ENCODE measurements at places on chromosomes 6 and 20. TPM values are rescaled to one million over a fixed set of nuclear protein-coding genes. Genes with fewer than 3 reads are reported as not detected.
A peak's percentile ranks its signal among the peaks of the same experiment; 100 is the strongest.

DNA sequence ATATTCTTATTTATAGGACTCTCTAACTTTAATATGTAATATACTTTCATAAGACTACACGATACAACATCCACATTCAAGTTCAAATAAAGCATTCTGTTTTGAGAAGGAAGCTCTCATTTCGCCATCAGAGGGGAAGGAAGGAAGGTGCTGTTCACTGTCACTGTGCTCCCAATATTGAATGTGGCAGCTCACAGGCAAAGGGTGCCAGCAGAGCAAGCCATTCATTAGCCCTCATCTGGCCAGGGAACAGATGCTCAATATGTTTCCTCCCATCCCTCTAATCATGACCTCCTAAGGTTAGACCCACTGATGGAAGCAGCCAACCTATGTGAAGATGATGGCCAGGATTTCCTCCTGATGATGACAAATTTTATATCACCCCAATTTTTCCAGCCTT, 154.4 kb downstream of the DST start:
- peaks cover 19% of the 10 kb centered on the region for H3K4me1 ChIP-seq
- no peak overlapping the region for H3K4me3 ChIP-seq
- H3K27ac ChIP-seq, result no peak overlapping the region
- peaks cover 39% of the 10 kb centered on the region for H3K36me3 ChIP-seq

- H3K36me3 ChIP-seq, result peaks cover 5% of the 10 kb centered on the region
- peak within 1 kb of the TSS; percentile 97 for H3K27ac ChIP-seq
- peak within 1 kb of the TSS; percentile 99 for H3K4me3 ChIP-seq
- peak; percentile 95 for DNase-seq
- H3K27me3 ChIP-seq, result no peaks in the 10 kb centered on the region
Measured at GRCh38 chr6:144284783-144285547, at the start of gene UTRN. UTRN (plus strand) TSS chr6:144285335; CDS start chr6:144291829, 6,494 bp downstream.

DNA sequence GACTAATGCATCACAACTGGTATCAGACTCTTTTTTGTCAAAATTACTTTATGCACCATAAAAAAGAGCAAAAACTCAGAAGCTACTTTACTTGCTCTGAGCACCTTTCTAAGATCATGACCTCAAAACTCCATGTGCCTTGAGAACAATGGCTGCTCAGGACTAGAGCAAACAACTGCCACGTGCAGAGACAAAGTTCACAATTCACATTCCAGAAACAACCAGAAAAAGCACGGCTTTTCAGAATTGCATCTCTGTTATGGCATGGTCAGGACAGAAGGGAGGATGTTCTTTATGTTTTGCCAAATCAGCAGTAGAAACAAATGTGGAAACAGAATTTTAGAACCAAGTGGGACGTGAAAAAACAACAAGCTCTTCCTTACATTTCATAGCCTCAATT, 70.5 kb downstream of the CNKSR3 start:
- peaks cover 5% of the 10 kb centered on the region for H3K4me1 ChIP-seq
- H3K27ac ChIP-seq, result no peak overlapping the region
- peaks cover 14% of the 10 kb centered on the region for H3K36me3 ChIP-seq
- no peaks in the 10 kb centered on the region for H3K27me3 ChIP-seq
- no peak for DNase-seq

OTOR gene
- total RNA-seq, result not detected

DNA sequence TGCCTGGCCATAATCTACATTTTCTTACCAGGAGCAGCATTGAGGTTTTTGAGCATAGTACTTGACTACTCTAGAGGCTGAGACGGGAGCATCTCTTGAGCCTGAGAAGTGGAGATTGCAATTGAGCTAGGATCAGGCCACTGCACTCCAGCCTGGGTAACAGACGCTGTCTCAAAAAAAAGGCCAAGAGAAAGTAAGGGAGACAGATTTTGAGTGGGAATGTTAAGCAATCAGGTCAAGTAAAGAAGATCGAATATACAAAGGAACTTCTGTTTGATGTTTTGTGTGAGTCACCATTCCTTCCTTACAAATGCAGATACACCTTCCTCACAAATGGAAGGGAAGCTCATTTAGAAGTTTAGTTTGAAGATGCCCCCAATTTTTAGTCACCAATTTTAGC, 4.4 kb downstream of the PNRC1 start:
- peaks cover 20% of the 10 kb centered on the region for H3K36me3 ChIP-seq
- peaks cover 40% of the 10 kb centered on the region for H3K4me1 ChIP-seq
- H3K27ac ChIP-seq, result peak overlapping the region; percentile 55
- no peaks in the 10 kb centered on the region for H3K27me3 ChIP-seq

HLA-DOB gene
- total RNA-seq, result 0.56 TPM

DNA sequence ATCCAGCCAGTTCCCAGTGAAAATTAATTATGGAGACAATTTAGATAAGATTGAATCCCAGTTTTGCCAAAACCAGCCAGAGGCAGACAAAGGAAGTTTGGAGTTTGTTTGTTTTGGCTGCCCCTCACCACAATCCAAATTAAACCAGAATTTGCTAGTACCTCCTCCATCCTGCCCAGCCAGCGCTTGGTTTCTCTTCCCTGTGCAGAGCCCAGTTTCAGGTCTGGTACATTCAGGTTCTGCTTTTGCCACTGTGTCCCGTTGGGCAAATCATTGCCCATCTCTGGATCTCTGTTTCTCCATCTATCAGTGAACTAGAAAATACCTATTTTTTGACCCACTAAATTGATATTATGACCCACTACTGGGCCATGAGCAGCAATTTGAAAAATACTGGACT, 26.4 kb downstream of the FOXP4 start:
- peaks cover 33% of the 10 kb centered on the region for H3K4me1 ChIP-seq
- no peaks in the 10 kb centered on the region for H3K27me3 ChIP-seq
- H3K36me3 ChIP-seq, result peaks cover 4% of the 10 kb centered on the region
- DNase-seq, result no peak

SIRPD gene
- total RNA-seq, result not detected

DNA sequence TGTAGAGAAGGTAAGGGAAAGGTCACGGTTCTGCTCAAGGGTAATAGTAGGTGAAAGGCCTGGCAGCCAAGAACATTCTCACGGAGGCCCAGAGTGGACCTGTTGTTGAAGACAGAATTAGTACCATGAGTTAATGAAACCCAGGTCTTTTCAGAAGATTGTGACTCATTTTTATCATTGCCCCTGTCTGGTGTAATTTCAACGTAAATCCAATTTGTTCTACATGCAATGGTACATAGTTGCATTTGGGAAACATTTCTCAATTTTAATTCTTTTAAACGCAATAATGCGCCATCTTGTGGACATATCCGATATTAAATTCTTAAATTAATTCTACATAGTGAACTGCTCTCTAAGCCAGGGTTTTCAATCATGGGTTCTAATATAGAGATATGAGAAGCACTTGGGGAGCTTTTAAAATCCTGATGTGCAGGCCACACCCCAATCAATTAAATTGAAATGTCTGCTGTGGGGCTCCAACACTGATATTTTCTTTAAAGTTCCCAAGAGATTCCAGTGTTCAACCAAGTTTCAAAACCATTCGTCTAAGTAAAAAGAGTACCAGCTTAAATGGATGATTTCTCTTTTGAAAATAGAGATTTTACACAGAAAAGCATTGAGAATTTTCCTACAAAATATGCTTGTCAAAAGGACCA, 257.4 kb downstream of the PLCB1 start:
- H3K4me1 ChIP-seq, result peaks cover 33% of the 10 kb centered on the region
- H3K36me3 ChIP-seq, result no peaks in the 10 kb centered on the region
- H3K27ac ChIP-seq, result no peak overlapping the region
- no peak overlapping the region for H3K4me3 ChIP-seq
- DNase-seq, result no peak

PTCRA gene
- not detected for total RNA-seq

VGLL2 gene
- not detected for total RNA-seq

DNA sequence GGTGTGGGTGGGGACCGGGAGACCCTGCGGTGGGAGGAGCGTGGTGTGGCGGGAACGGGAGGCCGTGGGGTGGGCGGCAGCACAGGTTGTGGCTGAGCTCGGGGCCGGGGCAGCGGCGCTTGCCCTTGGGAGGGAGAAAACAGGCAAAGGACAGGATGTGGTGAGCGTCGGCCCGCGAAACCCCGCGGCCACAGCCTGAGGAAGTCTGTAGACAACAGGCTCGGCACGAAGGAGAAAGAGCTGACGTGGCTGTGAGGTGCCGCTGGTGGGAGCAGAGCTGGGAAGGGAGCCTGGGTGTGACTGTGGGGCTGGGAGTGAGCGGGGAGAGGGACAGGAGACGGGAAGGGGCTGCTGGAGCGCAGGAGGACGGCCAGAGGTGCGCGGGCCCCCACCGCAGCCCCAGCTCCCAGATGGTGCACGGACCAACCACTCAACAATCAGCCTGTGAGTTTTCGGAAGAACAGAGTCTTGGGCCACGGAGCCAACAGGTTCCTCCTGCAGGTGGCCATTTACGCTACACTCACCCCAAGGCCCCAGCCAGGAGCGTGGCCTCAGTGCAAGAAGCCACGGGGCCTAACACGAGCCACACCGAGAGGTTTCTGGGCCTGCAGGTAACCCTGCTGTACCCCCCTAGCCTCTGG, 202.8 kb downstream of the DLL1 start:
- no peaks in the 10 kb centered on the region for H3K36me3 ChIP-seq
- peaks cover 17% of the 10 kb centered on the region for H3K27me3 ChIP-seq
- H3K27ac ChIP-seq, result no peak overlapping the region
- peaks cover 5% of the 10 kb centered on the region for H3K4me1 ChIP-seq
- peak; percentile 69 for DNase-seq

DNA sequence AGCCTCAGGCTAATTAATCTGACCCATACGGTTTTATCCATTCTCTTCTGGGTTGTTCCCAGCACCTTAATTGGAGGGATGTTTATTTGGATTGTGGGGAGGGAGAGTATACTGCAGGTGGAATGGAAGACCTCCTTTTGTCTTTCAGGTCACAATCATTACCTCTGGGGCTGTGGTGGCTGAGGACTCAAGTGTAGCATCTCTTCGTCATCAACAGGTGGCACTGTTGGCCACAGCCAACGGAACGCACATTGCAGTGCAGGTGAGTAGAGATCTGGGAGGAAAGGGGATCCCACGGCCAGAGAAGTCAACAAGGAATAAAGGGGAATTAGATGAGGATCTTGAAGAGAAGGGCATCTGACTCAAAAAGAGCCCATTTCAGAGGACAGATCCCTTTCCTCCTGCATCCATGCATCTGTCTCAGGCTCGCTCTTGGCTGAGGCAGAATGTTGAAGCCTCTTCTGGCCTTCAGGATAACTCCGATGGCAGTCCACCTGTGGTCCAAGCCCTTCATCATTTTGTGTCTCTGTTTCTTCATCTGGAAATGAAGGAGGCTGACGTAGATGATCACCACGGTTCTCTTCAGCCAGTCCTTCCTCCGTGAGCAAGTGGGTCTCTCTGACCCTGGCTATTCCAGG, 3.2 kb upstream of the DEF6 start:
- peaks cover 3% of the 10 kb centered on the region for H3K4me1 ChIP-seq
- no peaks in the 10 kb centered on the region for H3K27me3 ChIP-seq
- no peak overlapping the region for H3K27ac ChIP-seq

DNA sequence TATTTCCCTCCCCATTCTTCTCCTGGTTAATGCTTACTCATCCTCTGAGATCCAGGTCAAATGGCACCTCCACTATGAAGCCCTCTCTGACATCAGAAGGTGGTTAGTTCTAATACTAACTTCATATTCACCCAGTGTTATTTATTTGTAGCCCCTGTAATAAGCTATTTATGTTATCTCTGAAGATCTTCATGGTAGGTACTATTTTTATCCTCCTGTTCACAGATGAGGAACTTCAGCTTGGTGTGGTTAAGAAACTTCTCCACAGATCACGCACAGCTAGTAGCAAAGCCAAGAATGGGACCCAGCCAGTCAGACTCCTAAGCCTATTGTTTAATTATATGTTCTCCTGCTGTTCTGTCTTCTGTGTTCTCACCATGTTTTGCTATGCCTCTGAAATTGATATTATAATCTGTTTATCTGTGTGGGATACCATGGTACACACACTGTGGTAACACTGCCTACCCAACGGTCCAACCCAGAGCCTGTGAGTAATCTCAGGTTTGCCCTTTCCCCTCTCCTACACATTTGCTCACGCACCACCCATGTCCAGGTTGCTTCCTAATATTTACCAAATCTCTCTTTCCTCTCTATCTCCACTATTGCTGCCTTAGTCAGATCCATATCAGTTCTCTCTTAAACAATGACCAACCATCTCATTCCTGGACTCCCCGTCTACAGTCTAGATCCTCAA, 98.4 kb downstream of the IPCEF1 start:
- DNase-seq, result no peak
- no peaks in the 10 kb centered on the region for H3K27me3 ChIP-seq
- no peak overlapping the region for H3K4me3 ChIP-seq
- no peaks in the 10 kb centered on the region for H3K4me1 ChIP-seq
- H3K36me3 ChIP-seq, result peaks cover 6% of the 10 kb centered on the region
- H3K27ac ChIP-seq, result no peak overlapping the region

DNA sequence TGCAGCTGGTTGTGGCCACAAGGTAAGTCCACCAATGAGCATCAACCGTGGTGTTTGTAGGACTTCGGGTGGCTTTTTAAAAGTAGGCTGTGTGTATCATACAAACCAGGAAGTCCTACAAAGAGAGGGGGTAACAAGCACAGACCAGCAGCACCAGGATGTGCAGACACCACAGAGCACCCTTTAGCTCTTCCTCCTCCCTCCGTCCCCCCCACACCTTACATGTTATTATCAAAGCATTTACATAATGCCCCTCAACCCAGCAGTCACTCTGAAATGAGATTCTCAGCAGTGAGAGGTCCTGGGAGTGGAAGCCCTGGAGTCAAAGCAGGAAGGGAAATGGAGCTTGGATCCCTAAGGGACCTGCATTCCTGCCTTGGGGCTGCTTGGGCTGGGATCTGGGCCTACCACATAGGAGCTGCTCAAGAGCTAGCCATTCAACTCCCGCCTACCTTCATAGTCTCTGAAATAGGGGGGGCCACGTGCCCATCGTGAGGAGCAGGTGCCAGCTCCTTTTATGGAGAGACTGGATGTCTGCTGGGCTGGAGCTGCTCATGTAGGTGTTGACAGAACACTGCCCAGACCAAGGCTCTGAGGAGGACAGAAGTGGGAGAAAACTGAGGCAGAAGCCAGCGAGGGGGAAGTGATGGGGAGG, 90.6 kb downstream of the PSMB1 start:
- no peaks in the 10 kb centered on the region for H3K36me3 ChIP-seq
- H3K27me3 ChIP-seq, result peaks cover 3% of the 10 kb centered on the region
- H3K4me3 ChIP-seq, result no peak overlapping the region
- no peak overlapping the region for H3K27ac ChIP-seq
- no peak for DNase-seq

GRCh38 chr6:75331151-75331550, 46.6 kb upstream of the TMEM30A start:
- H3K4me3 ChIP-seq, result no peak overlapping the region
- no peak overlapping the region for H3K27ac ChIP-seq
- H3K4me1 ChIP-seq, result peaks cover 16% of the 10 kb centered on the region
- no peaks in the 10 kb centered on the region for H3K27me3 ChIP-seq
- no peaks in the 10 kb centered on the region for H3K36me3 ChIP-seq
